NCI-H146 (cell line): ENCODE measurements at places on chromosomes 16 and 17.

GRCh38 chr17:20228860-20229259, 219.7 kb downstream of the SPECC1 start:
- no peak for DNase-seq

- DNase-seq = no peak
Measured at GRCh38 chr17:81460856-81461460, 51.6 kb downstream of the ACTG1 start.

GRCh38 chr17:2025622-2026309, 632 bp upstream of the RTN4RL1 start:
- peak; percentile 66 for DNase-seq

GRCh38 chr17:36600936-36601302, 464 bp upstream of the MRM1 start:
- DNase-seq = no peak
